Stimulated activated CD4-positive, alpha-beta T cell treated with anti-CD3 and anti-CD28 coated beads, Interleukin-1b, Interleukin-23, amount 100 ng/mL, for 1 hour (primary cell): ENCODE measurements at places on chromosomes 3 and 15.

- DNase-seq = no peak
Measured at GRCh38 chr15:52097180-52097579, 15.4 kb downstream of the BCL2L10 start.

- DNase-seq = no peak
Measured at GRCh38 chr3:156474560-156475389, 80.1 kb downstream of the SSR3 start.

DNA sequence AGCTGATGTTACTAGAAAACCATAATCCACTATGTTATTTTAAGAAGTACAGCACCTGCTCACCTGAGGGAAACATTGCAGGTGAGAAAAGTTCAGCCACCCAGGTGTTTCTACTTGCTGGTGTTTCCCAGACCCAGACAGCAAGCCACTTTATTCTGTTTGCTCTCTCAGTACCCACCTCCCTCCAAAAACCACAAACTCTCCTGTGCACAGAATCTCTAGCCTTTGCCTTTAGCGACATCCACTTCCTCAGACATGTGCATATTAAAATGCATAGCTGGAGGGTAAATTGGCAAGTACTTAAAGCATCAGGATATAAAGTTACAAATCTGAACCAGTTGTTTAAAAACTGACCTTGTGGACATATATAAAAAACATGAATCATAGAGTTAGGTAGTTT is 36.7 kb downstream of the VGLL3 start:
- no peak for DNase-seq

- DNase-seq = no peak
Measured at GRCh38 chr3:5195605-5196004, 8.1 kb downstream of the EDEM1 start.

GRCh38 chr15:89770041-89770440 is 6.1 kb upstream of the MESP2 start:
- no peak for DNase-seq

GRCh38 chr3:144687862-144688261 is 716.2 kb downstream of the DIPK2A start:
- no peak for DNase-seq

GRCh38 chr15:43253431-43254403 is 13.0 kb downstream of the TGM5 start:
- no peak for DNase-seq

- no peak for DNase-seq
Measured at GRCh38 chr15:63818191-63818590, 15.6 kb downstream of the HERC1 start.

GRCh38 chr3:12351145-12351544 is 62.3 kb downstream of the PPARG start:
- DNase-seq = no peak

- DNase-seq = no peak
Measured at GRCh38 chr3:190481779-190482178, 32.1 kb upstream of the TMEM207 start.

DNA sequence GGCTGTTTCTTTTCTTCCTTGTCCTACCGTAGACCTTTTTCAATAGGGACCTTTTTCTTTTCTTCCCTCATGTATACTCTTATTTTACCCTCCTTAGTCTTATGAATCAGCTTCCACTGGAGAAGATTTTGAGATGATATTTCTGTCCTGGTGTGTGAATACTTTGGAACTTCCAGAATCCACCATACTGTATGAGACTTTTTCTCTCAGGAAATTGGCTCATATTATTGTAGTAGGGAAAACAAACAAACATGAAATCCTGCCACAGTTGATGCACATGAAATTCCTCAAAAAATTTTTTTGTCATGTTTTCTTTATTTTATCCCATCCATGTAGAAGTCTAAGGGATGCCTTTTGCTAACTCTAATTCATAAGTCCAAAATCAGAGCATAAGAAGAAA is 289.3 kb upstream of the PLSCR5 start:
- no peak for DNase-seq

GRCh38 chr3:151282921-151283320 is 4.6 kb upstream of the P2RY14 start:
- no peak for DNase-seq

- DNase-seq = no peak
Measured at GRCh38 chr3:17640466-17640865, 102.0 kb downstream of the TBC1D5 start.

DNA sequence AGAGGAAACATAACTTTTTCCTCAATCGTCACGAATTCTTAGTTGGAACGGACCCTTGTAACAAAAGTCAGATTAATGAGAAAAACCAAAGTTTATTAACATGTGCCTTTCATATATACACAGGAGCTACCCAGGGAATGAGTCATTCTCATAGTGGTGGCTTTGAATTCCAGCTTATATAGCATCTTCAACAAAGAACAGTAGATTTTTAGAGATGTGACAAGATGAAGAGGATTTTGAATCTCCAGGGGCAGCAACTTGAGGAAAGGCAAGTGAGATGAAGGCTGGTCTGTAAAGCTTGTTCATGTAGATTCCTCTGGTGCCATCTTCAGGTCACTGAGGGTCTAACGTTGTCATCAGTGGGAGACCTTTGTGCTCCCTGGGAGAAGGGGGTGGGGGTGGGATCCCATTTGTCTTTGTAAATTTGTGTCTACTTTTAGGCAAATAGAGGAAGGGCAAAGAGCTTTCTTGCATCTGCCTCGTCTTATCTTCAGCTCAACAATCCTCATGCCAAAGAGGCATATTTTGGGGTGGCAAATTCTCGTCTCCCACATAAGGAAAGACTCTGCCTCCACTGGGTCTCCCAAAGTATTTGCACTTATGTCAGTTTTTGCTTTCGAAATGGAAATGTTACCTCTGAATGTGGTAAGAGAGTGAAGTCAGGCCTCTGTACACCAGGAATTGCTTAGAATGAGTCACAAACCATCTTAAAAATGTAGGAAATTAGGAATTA is 29.5 kb downstream of the CLEC3B start:
- no peak for DNase-seq

DNA sequence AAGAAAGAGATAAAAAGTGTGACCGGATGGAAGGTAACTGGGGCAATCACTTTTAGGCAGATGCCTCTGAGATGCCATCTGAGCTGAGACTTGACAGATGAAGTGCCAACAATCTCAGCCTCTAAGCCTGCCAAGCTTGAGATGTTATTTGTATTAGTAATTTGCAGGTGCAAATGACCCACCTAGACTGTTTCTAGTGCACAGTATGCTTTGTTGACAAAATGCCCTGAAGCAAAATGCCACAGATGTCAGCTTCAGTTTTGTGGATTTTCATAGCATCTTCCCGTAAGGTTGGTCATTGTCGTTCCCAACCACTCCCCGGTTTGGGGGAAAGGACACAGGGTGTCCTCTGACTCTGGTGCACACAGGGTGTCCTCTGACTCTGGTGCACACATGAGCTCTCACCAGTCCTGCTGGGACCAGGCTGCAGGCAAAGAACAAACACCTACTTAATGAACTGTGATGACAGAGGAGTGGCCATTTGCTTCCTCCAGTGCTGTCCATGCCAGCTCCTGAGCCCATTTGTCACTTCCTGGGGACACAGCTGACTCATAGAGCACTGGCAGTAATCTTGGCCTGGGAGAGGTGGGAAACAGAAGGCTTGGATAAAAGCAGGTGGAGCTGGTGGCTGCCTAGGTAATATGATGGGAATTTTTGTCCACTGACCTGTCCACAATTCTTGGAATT is 16.7 kb upstream of the PPP1R2 start:
- no peak for DNase-seq

DNA sequence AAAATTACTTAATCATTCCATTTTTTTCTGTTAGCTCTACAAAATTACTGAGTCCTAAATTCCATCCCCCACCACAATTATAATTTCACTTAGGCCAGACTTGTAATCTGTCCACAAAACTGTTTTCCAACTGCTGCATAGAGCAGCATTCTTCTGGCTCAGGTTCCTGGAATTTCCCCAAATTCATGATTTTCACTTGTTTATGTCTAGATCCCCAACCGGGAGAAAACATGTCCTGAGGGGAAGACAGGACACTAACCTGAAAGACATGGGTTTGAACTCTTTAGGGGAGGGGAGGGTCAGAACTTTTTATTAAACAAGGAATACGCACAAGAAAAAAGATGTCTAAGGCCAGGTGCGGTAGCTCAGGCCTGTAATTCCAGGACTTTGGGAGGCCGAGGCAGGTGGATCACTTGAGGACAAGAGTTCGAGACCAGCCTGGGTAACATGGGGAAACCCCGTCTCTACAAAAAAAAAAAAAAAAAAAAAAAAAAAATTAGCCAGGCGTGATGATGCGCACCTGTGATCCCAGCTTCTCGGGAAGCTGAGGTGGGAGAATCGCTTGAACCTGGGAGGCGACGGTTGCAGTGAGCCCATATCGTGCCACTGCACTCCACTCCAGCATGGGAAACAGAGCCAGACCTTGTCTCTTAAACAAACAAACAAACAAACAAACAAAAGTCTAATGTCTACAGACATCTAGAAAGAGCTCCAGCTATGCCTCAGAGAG is 1.5 kb downstream of the ETFA start:
- no peak for DNase-seq

DNA sequence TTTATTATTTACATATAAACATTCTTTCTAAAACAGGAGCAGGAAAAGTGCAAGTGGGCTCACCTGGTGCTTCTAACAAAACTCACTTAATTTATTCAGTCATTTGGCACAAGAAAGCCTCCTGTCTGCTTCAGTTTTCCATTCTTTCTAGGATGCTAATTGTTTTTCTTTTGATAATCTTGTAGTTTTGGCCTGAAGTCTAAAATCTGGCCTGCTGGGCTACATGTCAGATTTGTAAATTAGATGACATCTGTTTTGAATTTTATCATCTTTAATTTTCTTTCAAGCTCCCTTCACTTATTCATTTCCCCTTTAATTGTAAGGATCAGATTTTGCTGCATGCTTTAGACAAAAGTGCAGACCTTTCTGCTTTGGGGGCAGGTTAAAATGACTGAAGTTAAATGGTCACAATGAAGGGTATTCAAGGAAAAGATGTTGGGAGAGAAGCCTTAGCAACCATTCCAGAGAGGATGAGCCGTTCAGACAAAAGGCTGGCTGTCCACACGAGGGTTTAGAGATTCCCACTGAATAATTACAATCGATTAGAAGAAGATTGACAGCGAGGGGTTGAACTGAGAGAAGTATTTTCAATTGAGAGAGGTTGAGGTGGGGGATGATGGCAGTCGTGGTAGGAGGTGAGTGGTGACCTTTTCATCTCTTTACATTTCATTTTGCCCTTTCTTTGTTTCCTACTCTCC is 59.9 kb upstream of the PTX3 start:
- DNase-seq = no peak

DNA sequence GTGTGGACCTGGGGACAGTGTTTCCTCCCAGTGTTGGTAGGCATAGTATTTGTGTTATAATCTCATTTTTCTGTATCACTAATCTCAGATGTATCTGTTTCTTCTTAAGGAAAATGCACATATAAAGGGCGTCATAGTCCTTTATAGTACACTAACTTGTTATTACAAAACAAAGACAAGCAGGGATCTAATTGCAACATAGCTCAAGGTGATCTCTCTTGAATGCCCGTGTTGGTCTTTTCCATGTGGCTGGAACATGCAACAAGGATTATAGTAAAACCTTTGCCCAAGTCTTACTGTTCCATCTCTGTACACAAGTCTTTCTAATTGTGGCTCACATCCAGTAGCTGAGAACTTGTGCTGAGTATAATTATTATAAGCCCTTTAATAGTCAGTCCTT is 3.5 kb upstream of the GPR87 start:
- no peak for DNase-seq

DNA sequence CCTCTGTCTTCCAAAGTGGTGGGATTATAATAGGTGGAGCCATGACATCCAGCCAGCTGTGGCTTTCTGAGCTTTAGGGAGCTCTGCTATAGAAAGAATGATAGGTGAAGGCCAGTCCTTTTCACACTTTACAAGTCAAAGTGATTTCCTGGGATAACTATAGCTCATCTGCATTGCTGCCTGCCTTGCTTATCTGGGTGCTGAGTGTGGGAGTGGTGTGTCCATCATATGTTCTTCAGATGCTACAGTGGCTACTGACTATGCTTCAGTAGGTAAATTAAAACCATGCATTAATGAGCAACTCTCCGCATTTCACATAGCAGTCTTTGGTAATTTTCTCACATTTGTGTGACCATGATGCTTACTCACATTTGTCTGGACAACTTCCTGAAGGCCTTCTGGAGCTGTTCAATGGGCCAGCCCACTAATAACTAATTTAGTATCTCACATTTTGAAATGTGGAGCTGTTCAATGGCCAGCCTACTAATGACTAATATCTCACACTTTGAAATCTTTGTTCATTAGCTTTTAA is 23.4 kb downstream of the RHOA start:
- no peak for DNase-seq

DNA sequence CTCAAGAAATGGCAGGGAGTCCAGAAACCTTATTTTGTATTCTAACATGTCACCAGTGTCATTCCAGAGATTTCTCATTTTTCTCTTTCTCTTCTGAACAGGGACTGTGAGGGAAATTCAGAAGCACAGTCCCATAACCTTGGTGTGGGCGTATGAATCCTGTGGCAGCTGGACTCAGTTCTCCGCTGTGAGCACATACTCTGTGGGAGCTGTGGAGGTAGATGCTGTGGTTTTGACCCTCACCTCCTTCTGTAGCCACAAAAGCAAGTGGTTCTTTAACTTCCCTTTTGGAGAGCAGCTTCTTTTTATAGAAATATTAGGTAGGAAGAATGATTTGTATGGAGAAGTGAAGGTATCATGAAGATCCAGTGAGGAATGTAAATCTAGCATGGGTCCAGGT is 13.4 kb downstream of the TMEM207 start:
- no peak for DNase-seq

- DNase-seq = no peak
Measured at GRCh38 chr3:8627201-8627940, 17.2 kb downstream of the SSUH2 start.

DNA sequence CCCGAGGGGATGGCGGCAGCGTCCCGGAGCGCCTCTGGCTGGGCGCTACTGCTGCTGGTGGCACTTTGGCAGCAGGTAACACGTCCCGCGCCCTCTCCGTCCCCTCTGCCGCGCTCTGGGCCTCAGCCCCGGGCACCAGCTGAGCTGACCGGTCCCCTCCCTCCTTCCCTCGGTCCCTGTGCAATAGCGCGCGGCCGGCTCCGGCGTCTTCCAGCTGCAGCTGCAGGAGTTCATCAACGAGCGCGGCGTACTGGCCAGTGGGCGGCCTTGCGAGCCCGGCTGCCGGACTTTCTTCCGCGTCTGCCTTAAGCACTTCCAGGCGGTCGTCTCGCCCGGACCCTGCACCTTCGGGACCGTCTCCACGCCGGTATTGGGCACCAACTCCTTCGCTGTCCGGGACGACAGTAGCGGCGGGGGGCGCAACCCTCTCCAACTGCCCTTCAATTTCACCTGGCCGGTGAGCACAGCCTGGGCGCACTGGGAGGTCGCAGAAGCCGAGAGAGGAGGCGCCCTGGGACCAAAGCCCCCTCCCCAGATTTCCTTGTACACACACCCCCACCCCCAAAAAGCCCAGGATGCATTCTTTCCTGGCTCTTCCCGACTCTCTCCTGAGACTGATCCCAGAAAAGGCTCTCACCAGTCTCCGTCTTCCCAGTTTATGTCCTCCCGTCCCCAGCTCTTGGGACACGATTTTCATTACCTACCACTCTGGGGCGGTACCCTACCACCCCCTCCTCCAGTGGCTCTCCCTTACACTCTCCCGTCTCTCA is 705 bp downstream of the DLL4 start:
- no peak for DNase-seq

- DNase-seq = no peak
Measured at GRCh38 chr3:111669926-111670630, 74.9 kb upstream of the ZBED2 start.
